Fibroblast of villous mesenchyme (primary cell): ENCODE measurements at places on chromosomes 2 and 18. TPM values are rescaled to one million over a fixed set of nuclear protein-coding genes. Genes with fewer than 3 reads are reported as not detected.

ST8SIA3 gene
- total RNA-seq, result not detected in 2 replicates

RBM45 gene
- 16.8 and 19.0 TPM in 2 replicates for total RNA-seq

RGPD3 gene
- 0.32 and 0.43 TPM in 2 replicates for total RNA-seq

MYCN gene
- under 0.01 and 0.32 TPM in 2 replicates for total RNA-seq

KLF11 gene
- total RNA-seq, result 6.9 and 9.7 TPM in 2 replicates

OR6B2 gene
- total RNA-seq, result not detected in 2 replicates

PTPRN gene
- 0.86 and 0.97 TPM in 2 replicates for total RNA-seq

BCL11A gene
- 0.43 and 1.6 TPM in 2 replicates for total RNA-seq

LRRC30 gene
- not detected in 2 replicates for total RNA-seq

GPR155 gene
- total RNA-seq, result 2.3 and 3.9 TPM in 2 replicates
